ENCODE measurements at places on chromosomes 1 and 21.

- peak; percentile 66 for DNase-seq
These were observed 125.8 kb upstream of the HOOK1 start for GRCh38 chr1:59688976-59689375.

DNA sequence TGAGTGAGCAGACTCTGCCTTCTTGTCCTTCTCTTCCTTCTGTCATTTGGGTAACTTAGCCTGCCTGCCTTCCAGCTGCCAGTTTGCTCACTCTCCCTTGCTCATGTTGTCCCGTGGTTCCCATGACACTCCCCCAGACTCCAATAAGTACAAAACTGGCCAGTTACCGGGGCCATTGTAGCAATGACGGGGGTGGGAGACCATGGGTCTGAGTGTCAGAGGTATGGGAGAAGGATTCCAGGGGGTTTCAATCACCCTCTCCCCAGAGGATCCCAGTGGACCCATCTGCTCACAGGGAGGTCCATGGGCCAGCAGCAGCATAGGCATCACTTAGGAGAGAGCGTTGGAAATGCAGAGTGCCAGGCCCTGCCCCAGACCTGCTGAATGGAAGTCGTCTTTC is 51.3 kb downstream of the CAPN9 start:
- no peak for DNase-seq

DNA sequence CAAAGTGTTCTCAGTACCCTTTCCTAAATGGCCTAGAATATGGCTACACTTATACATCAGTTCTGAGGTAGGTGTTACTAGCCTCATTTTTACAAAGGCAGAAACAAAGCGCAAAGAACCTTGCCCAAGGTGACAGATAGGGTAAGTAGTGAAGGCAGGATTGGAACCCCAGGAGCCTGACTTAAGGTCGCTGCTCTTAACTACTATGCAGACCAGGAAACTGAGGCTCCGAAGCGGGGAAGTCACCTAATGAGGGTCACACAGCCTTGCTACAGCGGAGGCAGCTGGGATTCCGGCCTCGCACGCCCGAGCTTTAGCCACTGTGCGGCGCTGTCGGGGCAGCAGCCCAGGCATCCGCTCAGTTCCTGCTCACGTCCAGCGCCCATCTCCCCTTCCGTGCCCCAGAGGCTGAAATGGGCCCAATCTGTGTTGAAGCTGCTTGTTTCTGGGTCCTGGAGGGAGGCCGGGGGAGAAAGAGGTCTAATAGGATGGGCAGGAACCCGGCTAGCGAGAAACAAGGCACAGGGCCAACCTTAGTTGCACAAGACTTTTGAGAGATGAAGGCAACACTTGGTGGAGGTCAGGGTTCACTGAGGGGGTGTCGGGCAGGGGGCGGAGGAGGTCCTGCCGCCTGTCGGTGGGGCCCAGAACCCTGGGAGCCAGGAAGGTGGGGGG is 1.4 kb upstream of the FOXD2 start:
- DNase-seq: peak; percentile 70

DNA sequence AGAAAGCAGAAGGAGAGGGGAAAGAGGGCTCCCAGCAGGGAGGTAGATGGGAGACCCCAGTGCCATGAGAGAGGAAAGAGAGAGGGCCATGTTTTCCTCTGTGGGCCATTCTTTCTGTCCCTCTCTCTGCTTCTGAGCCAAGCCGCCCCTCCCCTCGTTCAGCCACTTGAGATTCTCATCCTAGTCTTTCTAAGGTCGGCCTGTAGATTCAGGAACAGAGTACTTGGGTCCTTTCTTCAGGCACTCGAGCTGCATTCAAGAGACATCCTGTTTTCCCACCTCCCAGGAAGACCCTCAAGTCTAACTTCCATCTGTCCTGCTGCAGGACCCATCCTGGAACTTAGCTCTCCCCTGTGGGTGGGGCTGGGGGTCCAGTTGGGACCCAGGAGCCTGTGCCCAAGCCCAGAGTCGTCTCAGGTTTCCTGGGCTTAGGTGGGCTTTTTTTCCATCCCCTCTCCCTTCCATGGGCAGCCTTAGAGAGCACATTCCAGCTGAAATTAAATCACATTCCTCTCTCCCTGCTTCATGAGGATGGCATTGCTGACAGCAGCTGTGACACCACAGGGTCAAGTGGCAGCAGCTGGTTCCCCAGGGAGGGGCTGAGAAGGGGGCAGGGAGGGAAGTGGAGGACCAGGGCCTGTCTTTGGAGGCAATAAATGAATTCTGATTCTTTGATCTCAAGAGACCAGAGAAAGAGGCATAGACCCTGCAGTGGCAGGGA is 13.0 kb downstream of the NES start:
- no peak for DNase-seq

GRCh38 chr1:104780470-104781078 is 1030.9 kb downstream of the AMY1C start:
- peak; percentile 11 for DNase-seq

- DNase-seq: peak; percentile 33
These were observed 4.7 kb downstream of the SORT1 start for GRCh38 chr1:109392788-109393616.

- DNase-seq: no peak
These were observed 308.5 kb downstream of the NTNG1 start for GRCh38 chr1:107449326-107449725.

DNA sequence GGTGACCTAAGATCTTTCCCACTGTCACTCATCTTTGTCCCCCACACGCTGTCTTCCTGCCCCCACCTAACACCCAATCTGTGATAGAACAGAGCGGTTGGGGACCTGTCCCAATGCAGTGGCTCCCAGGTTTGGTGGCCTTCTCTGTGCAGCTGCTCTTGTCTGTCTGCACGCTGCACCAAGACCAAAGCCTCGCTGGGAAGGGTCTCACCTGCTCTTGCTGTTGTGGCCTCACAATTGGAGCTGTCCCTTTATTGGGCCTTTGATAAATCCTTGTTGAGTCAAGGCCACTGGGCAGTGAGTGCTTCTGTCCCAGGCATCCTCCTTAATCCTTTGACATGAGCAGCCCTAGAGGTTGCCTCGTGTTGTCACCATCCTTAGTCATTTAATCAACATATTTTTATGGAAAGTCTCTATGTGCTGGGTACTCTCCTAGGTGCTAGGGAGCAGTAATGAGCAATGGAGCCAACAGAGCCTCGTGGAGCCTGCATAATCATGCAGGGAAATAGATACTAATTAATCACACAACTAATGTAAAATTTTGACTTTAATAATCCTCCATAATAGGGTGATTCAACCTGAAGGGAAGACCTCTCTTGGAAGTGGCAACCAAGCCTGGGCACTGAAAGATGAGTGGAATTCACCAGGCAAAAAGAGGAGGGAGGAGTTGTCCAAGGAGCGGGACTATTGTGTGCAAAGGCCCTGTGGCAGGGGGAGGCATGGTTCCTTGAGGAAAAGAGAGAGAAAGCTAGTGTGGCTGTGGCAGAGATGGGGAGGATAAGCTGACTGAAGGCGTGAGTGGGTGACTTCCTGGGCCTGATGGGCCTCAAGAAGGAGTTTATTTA is 57.6 kb downstream of the MAN1C1 start:
- DNase-seq: no peak

- no peak for DNase-seq
These were observed 125.6 kb downstream of the KCNN3 start for GRCh38 chr1:154744352-154745035.

DNA sequence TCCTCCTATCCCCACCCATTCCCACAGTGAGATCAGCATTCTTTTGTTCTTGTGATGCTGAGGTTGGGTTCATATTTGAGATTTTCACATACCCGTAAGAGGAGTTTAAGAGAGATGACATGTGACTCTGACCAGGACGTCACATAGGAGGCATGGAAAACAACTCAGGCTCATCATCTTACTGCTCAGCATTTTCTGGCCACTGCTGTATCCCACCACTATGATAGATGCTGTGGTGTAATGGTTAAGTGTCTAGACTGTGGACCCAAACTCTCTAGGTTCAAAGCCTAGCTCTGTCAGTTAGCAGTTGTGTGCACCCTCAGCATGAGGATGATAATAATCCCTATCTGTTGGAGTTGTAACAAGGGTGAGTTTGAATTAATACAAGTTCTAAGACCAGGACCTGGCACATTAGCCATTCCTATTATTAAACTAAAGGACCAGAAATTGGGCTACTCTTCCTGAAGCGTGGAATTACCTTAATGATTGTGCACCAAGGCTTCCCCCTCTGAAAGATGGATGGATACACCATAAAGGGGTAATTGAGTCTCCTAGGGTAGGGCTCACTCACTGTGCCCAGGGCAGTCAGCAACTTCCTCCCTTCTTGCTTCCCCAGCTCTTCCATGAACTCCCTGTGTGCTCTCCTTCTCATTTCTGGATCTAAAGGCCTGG is 40.9 kb downstream of the LGR6 start:
- DNase-seq: no peak

DNA sequence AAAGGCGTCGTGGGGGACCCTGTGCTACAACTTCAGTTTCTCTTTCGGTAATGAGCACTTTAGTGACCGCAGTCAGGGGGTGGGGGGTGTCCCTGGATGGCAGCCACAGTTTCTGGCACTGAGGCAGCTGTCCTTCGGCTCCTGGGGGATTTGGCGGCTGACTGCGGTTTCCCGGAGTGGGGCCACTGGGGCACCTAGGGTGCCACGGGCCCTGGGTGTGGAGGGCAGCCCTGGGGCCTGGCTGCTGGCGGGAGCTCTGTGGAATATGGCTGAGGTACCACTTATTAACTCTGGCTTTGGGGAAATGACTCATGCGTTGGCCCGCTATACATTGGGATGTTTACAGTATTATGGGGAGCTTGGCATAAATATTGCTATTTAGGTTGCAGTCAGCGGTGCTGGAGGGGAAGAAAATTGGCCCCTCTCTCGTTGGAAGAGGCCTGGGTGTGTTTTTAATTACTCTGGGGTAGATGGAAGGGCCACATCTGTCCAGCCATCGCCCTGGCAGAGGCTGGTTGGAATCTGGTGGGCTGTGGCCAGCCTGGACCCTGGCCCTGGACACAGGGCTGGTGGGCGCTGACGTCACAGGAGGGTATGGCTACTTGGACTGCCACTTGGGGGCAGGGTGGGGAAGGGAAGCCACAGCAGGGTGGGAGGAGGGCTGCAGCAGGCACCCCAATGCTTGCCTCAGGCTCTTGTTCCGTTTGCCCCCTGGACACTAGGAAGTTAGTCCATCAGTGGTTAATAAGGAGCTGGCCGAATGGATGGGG is 2.0 kb downstream of the EPHB2 start:
- DNase-seq: no peak

All from HL-60 (cell line).